ENCODE measurements at places on chromosomes 1 and 21. TPM values are rescaled to one million over a fixed set of nuclear protein-coding genes. Genes with fewer than 3 reads are reported as not detected.
A peak's percentile ranks its signal among the peaks of the same experiment; 100 is the strongest.

Gene BTG2
- 160 TPM for total RNA-seq

Gene CD160
- total RNA-seq: not detected

Gene PLD5
- not detected for total RNA-seq

Gene TFAP2E
- total RNA-seq: not detected

DNA sequence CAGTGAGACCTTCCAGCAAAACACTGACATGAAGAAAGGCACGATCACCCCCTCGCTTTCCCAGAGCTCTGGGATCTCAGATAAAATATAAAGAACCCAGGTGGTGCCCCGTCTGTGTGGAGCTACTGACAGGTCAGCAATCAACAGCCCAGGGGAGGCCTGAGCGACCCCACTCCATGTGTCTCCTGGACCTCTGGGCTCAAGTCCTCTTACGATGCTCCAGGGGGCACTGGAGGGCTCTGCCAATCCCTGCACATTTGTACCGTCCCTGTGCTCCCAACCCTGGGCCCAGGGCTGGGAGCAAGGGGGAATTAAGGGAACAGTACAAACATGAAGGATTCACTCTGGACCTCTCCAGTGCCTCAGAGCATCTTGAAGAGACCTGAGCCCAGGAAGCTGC lies 12.5 kb downstream of the S100A7A start:
- DNase-seq: no peak

DNA sequence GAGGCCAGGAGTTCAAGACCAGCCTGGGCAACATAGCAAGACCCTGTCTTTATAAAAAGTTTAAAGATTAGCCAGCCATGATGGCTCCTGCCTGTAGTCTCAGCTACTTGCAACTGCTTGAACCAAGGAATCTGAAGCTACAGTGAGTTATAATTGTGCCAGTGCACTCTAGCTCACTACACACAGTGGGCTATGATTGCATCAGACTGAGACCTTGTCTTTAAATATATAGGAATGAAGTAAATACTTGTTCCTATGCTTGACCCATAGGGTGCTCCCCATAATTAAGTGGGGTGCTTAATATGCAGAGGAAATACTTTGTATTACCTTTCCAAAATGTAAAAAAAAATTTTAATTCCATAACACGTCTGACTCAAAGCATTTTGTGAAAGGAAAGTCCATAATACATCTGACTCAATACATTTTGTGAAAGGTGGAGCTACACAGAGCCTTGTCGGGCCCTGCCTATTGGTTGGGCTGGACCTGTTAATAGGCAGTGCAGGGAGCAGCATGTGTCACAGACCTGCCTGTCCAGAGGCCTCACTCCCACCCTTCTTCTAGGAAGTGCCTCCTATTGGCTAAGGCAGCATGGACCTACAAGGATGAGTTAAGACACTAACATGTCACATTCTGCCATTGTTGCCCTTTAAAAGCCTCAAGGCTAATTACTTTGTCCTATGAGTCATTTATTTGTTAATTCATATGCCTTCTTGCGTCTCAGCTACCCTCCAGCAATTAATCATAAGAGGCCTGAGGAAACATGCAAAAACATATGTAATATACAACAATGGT lies 33.6 kb downstream of the CD58 start:
- no peak for DNase-seq

DNA sequence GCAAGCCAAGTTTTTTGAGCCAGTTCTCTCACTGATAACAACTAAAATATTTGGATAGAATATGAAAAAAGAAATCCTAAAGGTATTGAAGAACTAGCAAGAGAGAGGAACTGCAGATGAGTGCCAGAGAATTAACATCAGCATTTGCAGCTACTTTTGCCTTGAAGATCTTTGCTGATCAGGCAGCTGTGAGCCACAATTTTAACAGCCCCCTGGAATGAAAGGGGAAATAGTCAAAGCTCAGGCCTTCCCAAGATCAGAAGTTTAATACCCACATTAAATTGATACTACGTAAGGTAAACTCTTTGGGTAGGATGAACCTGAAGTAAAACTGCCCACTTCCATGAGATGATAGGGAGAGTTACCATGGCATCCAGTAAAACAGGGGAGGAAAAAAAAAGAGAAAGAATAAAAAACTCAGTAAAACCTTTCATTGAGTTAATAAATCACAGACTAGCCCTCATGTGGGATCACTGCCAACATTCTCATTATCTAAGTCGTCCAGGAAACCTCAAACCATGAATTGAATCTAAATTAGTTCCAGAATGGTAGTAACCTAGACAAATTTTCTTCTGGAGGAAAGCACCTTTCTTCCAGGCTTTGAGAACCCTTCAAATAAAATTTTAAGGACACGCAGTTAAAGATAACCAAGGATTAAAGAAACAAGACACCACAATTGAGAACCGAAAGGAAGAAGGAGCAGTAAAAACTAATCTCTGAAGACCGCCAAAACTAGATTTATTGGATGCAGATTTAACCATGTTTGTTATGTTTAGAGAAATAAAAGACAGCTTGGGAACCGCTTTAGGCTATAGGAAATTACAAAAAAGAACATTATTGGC lies 28.3 kb downstream of the SCP2 start:
- DNase-seq: peak; percentile 49

All from body of pancreas (tissue), 4 donors.